ENCODE measurements at places on chromosomes 7 and 10.

DNA sequence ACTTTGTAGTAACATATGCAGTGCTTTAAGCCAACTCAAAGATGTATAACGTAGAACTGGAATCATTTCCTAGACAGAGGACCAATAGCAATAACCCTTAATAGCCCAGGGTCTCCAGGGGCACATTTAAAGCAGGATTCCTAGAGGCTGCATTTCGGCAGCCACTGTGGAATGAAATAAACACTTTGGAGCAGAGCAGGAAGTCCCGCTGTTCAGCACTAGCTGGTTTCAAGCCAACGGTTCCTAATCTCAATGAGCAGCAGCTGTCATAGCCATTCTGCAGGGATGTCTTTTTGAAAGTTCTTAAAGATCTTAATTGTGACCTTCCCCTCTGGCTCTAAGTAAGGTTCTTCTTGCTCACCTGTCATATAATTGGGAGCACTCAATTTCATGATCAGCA, 18.4 kb upstream of the MACROH2A2 start:
- no peak for DNase-seq

DNA sequence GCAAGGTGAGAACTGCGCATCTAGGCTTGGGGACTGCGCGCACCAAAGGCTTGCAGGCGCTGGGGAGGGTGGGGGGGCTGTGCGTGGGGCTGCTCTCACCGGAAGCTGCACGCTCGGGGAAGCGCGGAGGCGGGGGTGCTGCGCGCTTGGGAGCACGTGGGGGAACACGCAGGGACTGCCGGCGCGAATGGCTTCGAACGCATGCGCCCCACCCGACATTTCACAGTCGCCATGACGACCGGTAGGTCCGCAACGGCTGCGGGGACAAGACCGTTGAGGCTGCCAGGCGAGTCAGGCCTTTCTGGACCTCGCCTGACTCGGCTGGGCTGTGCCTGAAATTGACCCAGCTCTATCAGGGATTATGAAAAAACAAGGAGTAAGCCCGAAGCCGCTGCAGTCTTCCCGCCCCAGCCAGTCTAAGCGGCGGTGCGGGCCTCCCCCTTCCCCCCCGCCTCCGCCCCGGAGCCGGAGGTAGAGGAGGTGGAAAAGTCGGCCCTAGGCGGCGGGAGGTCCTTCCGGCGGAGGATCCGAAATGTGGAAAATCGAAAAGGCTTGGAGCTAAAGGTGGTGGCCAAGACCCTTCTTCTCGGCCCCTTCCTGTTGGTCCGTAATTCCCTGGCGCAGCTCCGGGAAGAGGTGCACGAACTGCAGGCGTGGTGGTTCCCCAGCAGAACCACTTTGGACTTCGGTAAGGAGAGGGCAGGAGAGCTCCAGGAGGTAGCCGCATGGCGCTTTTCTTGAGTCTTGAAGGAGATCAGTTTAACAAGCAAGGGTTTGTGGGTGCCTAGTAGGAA, 34.9 kb upstream of the STEAP1 start:
- no peak for DNase-seq

DNA sequence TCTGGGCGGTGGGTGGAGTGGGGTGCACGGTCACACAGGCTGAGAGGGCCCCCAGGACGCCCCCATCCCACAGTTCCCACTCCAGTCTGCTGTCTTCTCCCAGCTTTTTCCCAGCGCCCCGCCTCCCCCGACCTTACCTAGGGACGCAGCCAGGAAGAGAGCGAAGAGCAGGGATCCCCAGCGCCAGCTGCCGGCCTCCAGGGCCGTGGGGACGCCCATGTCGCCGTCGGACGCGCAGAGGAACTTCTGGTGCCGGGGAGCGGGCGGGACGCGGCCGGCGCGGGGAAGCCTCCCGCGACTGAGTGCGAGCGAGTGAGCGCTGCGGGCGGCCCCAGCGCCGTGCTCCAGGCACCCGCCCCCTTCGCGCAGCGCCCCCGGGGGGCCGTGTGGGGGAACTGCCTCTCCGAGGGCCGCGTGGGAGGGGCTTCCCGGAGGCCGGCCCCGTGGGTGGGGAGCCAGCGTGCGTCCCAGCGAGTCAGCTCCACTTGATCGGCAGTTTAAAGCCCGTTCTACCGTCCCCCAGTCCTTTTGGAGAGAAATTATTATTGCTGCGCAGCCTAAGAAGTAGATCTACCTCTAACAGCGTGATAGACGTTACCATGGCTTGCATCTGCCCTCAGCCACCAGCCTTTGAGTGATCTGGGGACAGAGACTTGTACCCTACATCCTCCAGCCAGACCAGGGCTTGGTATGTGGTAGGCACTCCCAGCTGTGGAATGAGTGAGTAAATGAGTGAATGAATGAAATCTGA, at the start of gene VSIR:
Gene VSIR (minus strand): TSS at position 300 of the 751 bp plus-strand sequence. CDS start 81 bp downstream, at position 219.
- no peak for DNase-seq

- no peak for DNase-seq
These were observed 75.0 kb downstream of the LHPP start for GRCh38 chr10:124536496-124537050.

DNA sequence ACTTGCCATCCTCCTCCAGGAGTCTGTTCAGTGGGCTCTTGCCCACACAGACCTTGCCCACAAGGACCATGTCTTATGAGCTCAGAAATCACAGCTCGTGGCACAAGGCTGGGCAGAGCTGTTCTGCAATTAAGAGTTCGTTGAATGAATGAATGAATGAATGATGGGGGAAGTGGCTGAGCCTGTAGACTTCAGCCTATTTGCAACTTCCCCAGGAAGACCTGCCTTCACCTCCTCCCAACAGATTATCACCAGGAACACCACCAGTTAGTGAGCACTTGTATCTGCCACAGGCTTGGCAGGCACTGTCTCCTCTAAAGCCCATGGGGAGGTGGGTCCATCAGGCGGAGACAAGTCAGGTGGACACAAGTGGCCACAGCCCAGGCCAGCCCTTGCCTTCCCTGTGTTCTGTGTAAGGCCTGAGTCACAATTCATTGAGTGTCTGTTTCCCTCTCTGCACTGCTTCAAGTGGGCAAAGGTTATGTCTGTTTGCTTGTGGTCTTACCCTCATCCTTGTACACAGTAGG, 1.8 kb upstream of the FGF8 start:
- DNase-seq = no peak
